Spinal cord (tissue), 10 donors: ENCODE measurements at places on chromosomes 16 and 17. TPM values are rescaled to one million over a fixed set of nuclear protein-coding genes. Genes with fewer than 3 reads are reported as not detected.
A peak's percentile ranks its signal among the peaks of the same experiment; 100 is the strongest.

DNA sequence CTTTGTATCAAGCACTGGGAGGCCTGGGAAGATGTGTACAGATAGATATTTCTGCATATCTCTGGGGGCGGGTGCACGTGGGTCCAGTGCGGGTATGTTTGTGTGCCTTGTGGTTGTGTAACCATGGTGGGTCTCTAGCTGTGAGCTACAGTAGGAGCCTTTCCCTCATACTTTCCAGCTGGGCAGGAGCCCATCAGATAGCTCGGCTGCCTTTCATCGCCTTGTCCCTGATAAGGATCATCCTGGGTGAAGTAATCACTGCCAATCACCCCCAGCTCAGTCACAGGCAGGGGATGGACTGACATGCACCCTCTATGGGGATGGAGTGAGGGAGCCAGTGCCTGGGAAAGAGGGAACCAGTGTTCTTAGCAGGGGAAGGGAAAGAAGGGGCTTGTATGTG is 3.2 kb upstream of the SCRN2 start:
- DNase-seq: no peak
- H3K4me3 ChIP-seq: no peak overlapping the region
- H3K36me3 ChIP-seq: peaks cover 6% of the 10 kb centered on the region
- H3K4me1 ChIP-seq: peaks cover 50% of the 10 kb centered on the region

DNA sequence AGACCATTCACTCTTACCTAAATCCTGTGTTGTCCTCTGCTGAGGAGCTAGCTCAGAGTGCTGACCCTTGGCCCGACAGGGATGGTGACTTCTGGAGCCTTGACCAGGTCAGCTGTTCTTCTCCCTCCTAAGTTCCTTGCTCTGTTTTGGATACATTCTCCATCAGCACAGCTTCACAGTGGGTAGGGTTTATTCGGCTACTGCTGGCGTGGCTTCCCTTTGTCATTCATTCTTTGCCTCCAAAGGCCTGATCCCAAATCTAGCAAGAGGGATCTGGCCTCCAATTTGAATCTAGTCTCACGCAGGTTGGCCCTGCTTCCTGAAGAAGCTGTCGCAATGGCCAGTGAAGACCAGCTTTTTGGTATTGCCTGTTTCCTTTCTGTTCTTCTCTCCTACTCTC is 116.6 kb downstream of the SHISA9 start:
- H3K36me3 ChIP-seq: no peaks in the 10 kb centered on the region
- H3K4me1 ChIP-seq: peaks cover 3% of the 10 kb centered on the region
- no peaks in the 10 kb centered on the region for H3K27me3 ChIP-seq
- no peak overlapping the region for H3K4me3 ChIP-seq
- no peak for DNase-seq

- no peak overlapping the region for H3K4me3 ChIP-seq
- H3K36me3 ChIP-seq: no peaks in the 10 kb centered on the region
- no peaks in the 10 kb centered on the region for H3K27me3 ChIP-seq
- DNase-seq: no peak
- H3K4me1 ChIP-seq: no peaks in the 10 kb centered on the region
Observed at GRCh38 chr16:59180083-59180476, 446.0 kb upstream of the GOT2 start.

FOXC2 gene
- total RNA-seq: 9.6 TPM

DNA sequence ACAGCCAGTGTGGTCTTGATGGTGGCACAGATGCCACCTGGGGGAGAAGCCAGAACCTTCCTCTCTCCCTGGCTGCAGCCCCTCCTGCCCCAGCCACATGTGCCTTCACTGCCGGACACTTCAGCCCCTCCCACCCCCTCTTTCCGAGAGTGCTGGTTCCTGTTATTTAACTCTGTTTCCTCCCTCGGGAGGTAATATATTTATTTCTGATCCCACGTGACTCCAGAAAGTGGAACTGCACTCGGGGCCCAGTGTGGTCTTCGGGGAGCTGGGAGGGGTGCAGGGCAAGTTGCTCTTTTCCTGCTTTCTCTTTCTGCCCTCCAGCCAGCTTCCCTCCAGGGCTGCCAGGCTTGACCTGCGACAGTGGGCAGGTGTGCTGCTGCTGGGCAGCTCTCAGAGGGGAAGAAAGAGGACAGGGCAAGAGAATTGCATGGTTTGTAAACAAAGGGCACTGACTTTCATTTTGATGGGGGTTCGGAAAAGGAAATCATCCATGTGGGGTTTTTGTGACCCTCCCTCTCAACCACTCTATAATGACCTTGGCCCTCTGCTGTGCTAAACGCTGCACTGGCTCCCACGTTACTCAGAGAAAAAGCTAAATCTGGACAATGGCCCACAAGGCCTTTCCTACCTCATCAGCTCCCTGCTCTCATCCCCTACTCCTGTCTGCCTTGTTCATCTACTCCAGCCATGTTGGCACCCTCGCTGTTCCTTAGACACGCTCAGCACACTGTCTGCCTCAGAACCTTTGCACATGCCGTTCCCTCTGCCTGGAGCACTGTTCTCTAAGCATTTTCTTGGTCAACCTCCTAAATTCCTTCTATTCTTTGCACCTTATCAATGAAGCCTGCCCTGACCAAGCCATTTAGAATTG is 8.2 kb upstream of the CIITA start:
- no peak overlapping the region for H3K27ac ChIP-seq
- no peak overlapping the region for H3K4me3 ChIP-seq
- H3K4me1 ChIP-seq: peaks cover 12% of the 10 kb centered on the region
- H3K36me3 ChIP-seq: no peaks in the 10 kb centered on the region
- H3K27me3 ChIP-seq: no peaks in the 10 kb centered on the region

GRCh38 chr17:51354936-51355335 is 94.6 kb downstream of the UTP18 start:
- peaks cover 44% of the 10 kb centered on the region for H3K4me1 ChIP-seq
- no peaks in the 10 kb centered on the region for H3K36me3 ChIP-seq
- no peak for DNase-seq

- no peaks in the 10 kb centered on the region for H3K27me3 ChIP-seq
- H3K4me1 ChIP-seq: no peaks in the 10 kb centered on the region
- H3K27ac ChIP-seq: no peak overlapping the region
- no peak overlapping the region for H3K4me3 ChIP-seq
Observed at GRCh38 chr16:27378871-27379481, 23.0 kb upstream of the IL21R start.

- H3K36me3 ChIP-seq: no peaks in the 10 kb centered on the region
- DNase-seq: no peak
- H3K4me3 ChIP-seq: no peak overlapping the region
- no peaks in the 10 kb centered on the region for H3K27me3 ChIP-seq
- no peaks in the 10 kb centered on the region for H3K4me1 ChIP-seq
Observed at GRCh38 chr17:32558997-32559650, 72.3 kb downstream of the CDK5R1 start.

DNA sequence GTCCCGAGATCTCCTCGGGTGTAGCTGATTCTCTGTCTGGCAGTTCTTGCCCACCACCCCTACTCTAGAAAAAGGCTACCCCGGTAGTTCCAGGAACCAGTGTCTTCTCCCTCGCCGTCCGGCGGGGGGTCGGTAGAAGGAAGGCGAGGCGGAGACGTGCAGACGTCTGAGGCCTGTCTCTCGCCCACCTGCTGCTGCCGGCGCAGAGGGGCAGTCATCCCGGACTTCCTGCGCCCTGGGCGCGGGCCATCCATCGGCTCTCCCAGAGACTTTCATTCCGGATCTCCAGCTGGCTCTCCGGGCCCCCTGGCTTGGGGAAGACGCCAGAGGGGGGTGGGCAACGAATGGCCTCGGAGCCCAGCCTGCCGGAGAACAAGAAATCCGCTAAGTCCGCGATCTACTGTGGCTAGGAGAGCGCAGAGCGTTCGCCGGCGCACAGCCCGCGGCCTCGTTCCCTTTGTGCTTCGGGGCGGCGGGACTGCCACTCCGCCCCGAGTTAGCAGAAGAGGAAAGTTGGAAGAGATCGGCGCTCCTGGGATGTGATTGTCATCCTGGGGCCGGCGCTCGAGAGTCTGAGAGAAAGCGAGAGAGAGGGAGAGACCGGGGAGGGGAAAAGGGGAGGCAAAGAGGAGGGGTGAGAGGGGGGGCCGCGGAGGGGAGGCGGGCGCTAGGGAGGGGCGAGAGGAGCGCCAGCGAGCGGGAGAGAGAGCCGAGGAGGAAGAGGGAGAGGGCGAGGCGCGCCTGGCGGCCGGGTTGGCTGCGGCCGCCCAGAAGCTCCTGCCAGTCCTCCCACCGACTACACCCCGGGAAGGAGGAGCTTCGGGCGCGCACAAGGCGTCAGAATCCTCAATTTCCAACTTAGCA is at the start of gene IRX5:
TSS of gene IRX5 (plus strand) at position 861 of the 864 bp plus-strand sequence. CDS start 334 bp downstream, outside the sequence.
- H3K4me1 ChIP-seq: peaks cover 42% of the 10 kb centered on the region
- H3K27ac ChIP-seq: peak within 1 kb of the TSS; percentile 91
- H3K27me3 ChIP-seq: peaks cover 73% of the 10 kb centered on the region
